Astrocyte (in vitro differentiated cells and primary cell): ENCODE measurements at places on chromosomes 2 and 18. TPM values are rescaled to one million over a fixed set of nuclear protein-coding genes. Genes with fewer than 3 reads are reported as not detected.

The COBLL1 gene
- total RNA-seq = 17.6 and 18.6 TPM in 2 replicates

The PIEZO2 gene
- total RNA-seq = 5.3 and 11.8 TPM in 2 replicates

The ACMSD gene
- total RNA-seq = not detected in 2 replicates

The MAPK4 gene
- 0.11 TPM in 1 of 2 replicates, not detected in the other for total RNA-seq

GRCh38 chr2:11365096-11365879 lies 20.9 kb upstream of the ROCK2 start:
- no peak for DNase-seq

DNA sequence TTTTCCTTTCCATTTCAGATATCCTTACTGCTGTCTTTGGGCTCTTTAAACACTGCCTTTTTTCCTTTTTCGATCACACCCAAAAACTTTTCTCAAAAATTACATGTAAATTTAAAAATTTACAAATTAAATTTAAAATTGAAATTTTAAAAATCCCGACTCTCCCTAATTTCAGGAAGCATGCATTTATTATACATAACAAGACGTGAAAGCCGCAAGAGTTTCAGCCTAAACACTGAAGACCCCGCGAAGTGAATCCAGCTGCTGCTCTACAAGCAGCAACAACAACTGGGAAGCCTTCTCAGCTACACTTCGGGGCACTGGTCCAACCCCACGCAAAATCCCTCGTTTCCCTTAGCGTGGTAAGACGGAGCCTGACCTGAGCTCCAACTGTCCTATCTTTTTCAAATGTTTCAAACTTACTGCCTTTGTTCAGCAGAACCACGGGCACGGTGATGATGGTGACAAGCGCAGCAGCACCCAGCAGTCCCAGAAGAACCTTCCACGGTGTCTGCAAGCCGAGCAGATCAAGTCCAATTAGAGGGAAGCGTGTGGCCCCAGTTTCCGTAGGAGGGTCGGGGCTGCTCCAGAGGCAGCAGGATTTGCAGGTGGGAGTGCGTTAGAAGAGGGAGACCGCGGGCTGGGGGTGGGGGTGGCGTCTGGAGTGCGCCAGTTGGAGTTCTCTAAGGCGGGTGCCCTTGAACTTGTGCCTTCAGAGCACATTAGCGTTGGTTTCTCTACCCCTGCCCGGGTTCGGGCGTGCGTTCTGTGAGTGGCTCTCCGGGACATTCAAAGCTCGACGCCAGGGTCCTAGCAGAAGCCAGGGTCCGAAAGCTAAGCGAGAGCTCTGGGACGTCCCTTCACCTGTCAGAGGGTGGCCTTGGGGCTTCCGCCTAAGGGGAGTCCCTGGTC lies 783 bp downstream of the DPP4 start:
- DNase-seq = no peak

GRCh38 chr2:209614690-209615369 lies 156.8 kb upstream of the UNC80 start:
- peak; percentile 6 for DNase-seq

GRCh38 chr2:239668651-239669050 lies 267.8 kb upstream of the HDAC4 start:
- no peak for DNase-seq

DNA sequence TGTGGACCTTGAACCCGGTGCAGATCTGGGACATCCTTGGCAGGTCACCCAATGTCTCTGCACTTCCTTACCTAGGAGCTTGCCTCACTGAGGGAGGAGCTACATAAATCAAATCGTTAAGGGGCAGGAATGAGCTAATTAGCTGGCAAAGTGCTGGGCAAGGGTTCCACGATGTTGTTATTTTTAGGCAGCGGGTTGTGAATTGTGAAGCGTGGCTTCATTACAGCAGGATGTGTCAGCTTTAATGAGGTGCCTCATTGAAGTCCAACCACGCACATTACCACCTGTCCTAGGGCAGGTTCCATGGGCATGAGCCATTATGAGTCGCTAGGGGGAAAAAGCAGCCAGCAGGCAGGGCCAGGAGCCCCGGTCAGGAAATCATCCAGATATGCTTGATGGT lies 127.0 kb upstream of the AGAP1 start:
- DNase-seq = no peak

DNA sequence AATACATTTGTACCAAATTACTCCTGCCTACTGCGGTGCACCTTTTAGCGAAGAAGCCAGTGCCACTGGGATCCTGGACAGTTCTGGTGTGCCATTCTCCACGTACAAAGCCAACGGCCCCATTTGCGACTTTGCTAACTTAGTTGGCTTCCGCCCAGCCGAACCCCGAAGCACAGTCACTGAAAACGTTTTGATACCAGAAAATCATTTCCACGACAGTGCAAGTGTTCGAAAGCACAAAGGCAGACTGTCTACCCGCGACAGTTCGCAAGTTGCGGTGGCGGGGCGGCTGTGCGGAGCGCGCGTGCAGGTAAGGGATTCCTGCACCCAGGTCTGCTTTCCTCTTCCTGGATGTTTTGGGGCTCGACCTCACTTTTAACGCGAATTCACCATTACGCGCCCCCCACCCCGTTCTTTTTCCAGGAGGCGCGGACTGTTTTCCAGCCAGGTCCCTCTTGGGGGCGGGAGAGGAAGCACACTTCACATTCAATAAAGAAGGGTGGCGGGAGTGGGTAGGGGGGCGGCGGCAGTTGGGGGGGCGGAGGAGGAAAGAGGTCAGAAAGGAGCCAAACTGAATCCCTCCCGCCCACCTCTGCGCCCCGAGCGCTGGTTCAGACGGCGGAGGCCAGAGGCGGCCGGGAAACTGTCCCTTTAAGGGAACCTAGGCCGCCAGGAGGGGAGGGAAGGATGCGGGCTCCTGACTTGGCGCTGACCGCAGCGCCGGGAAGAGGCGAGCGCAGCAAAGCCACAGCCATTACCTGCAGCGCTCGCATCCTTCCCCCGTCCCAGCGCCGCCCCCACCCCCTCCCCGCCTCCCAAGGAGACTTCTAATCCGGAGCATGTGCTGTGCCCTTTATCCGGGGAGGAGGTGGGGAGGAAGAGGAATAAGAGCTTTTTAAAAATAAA lies 107.4 kb upstream of the KCTD1 start:
- peak; percentile 29 for DNase-seq

DNA sequence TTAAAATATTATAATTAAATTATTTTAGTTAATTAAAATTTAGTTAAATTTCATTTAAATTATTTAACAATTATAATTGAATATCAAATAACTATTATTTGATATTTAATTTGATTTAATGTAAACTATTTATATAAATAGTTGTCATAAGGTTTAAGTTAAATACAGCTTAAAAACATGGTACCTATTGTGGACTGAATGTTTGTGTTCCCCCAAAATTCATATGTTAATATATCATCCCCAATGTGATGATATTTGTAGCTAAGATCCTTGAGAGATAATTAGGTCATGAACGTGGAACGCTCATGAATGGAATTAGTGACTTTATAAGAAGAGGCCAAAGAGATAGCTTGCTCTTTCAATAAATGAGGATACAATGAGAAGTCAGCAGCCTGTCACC lies 505.7 kb upstream of the LRATD1 start:
- DNase-seq = no peak

- DNase-seq = no peak
These were observed 118.8 kb upstream of the MAP2 start for GRCh38 chr2:209305026-209305425.

DNA sequence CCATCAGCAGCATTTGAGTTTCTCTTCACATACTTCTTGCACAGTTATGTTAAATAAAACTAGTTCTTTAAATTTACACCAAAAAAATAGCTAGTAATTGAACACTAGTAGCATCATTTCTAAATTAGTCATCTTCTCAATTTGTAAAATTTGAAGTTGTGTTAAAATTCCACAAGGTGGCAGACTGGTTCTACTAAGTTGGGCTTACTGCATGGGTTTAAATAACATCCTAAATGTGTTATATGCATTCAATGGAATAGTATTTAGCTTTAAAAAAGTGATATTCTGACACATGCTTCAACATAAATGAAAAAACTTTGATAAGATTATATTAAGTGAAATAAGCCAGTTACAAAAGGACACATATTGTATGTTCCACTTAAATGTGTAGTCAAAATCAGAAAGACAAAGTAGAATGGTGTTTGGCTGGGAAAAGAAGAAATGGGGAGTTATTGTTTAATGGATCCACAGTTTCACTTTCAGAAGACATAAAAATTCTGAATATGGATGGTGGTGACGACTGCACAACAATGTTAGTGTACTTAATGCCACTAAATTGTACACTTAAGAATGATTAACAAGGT lies 28.7 kb upstream of the RPRD1A start:
- peak; percentile 56 for DNase-seq

- peak; percentile 74 for DNase-seq
These were observed 29.2 kb downstream of the CDH2 start for GRCh38 chr18:28147674-28148171.

DNA sequence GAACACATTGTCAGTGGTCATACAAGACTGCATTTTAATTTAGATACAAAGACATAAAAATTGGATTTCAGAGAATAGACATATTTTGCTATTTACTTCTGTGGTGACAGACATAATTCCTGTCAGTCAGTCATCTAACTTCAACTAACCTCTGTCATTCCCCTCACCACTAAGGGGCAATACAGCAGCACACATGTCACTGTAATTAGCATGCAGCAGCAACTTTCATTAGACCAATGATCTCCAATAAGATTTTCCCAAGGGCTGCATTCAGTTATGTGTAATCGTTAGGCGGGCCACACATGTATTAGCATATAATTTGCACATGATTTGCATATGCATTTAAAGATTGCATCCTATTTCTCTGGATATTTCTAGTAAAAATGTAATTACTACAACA lies 624.5 kb downstream of the NR4A2 start:
- DNase-seq = no peak

DNA sequence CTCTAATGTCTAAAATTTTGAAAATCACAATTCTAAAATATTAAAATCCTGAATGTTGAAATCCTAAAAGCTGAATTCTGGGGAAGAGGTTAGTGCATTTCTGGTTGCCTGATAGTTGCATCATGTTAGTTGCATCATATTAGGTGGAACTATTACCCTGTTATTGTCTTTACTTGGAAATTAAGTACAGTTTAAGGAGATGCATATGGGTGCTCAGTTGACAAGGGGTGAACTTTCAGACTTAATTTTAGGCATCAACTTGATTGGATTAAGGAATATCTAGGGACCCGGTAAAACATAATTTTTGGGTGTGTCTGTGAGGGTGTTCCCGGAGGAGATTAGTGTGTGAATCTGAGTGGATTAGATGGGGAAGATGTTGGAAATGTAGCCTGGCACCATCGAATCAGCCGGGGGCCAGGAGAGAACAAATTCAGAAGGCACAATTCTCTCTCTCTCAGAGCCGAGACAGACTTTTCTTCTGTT lies 409.8 kb downstream of the PLCL1 start:
- DNase-seq = no peak

- no peak for DNase-seq
These were observed 219.4 kb downstream of the LDLRAD4 start for GRCh38 chr18:13437796-13438506.

DNA sequence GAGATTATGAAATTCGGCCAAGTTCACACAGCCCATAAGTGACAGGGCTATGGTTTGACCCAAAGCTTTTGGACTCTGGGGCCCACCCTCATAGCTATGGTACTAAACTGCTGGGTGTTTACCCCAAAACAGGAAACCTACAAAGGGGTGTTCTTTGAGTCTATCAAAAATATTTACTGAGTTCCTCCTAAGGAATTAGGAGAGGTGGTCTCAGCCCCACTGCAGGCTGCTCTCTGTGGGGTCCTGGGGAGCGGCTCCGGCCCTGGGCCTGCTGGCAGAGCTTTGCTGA lies 45.5 kb downstream of the SDC1 start:
- DNase-seq = no peak

DNA sequence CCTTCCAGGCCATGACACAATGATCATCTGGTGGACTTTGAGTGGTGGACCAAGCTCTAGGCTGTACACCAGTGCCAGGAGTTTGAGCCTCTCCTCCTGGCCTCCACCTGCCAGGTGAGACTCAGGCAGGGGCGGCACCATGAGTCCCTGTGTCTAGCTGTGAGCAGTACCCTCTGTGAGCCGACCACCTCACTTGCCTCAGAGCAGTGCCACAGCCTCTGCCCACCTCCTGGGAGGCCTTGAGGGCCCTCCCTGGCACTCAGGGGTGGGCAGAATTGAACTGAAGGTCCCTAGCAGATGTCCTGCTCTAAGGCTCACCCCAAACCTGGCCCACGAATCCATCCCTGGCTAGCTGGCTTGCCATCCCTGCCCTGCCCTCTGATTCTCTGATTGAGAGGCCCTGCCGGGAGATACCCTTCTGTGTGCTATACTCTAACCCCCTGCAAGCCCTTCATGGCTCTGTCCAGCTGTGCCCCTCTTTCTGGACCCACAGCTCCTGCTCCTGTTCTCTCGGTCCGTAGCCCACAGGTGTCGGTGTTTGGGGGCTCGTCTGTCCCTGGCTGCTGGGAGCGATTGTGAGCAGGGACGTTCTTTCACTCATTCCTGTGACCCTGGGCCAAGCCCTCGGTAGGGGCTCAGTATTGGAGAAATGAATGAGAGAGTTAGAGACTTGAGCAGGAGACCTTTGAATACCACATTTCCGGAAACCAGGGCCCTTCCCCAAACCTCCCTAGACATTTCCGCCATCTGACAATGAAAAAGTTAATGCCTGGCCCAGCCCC lies 70.0 kb downstream of the INHBB start:
- DNase-seq = no peak

DNA sequence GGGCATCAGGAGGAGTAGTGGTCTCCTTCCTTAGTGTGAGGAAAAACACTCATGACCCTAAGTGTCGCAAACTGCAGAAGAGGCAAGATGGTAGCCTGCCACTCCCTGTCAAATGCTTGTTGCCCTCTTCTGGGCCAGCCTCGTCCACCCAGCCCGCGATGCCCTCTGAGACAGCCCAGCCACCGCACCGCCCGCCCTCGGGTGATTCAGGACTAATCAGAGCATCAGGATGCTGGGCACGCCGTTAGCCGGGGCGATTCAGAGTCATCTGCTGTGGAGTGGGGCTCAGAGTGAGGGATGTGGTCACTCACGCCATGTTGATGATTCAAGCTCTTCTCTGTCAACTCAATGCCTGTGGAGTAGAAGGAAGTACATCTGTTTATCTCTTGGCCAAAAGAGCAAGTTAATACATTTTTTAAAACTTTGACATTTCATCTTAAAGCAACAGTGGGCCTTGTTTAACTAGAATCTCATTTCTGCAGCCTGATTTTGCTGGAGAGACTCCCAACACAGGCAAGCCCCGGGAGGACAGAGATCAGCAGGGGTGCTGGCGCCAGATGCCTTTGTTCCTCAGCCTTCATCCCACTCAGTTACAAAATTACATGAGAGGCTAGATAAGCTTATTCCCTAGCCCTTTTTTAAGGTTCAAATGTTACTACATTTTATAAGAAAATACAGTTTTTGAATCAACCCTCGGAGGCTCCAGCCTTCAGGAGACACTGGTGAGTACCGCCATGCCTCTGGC lies 79.0 kb downstream of the TMEM18 start:
- no peak for DNase-seq
